ENCODE measurements at places on chromosomes 16 and 17. TPM values are rescaled to one million over a fixed set of nuclear protein-coding genes. Genes with fewer than 3 reads are reported as not detected.

Gene CLEC3A
- not detected for total RNA-seq

Gene ADORA2B
- total RNA-seq, result 13.6 TPM

Gene TAC4
- total RNA-seq, result not detected

Gene IL17C
- total RNA-seq, result not detected

Gene TPPP3
- total RNA-seq, result 0.62 TPM

Gene SPATA22
- not detected for total RNA-seq

Gene SEPTIN1
- 0.25 TPM for total RNA-seq

Gene ATP2A3
- total RNA-seq, result 0.44 TPM

Gene SLC5A11
- not detected for total RNA-seq

Gene TMEM238L
- not detected for total RNA-seq

Gene TBC1D26
- under 0.01 TPM for total RNA-seq

Gene TEKT5
- total RNA-seq, result not detected

Gene GAS7
- total RNA-seq, result 3.0 TPM

Gene CCT6B
- total RNA-seq, result 1.2 TPM

Gene CRLF3
- 28.2 TPM for total RNA-seq

Gene SOX8
- under 0.01 TPM for total RNA-seq

Gene INCA1
- 0.11 TPM for total RNA-seq

Gene MYH2
- under 0.01 TPM for total RNA-seq

Gene CCL17
- total RNA-seq, result not detected

Gene KREMEN2
- not detected for total RNA-seq

Gene DOK4
- 24.7 TPM for total RNA-seq

Gene OTOP2
- total RNA-seq, result not detected

Gene KCNH6
- total RNA-seq, result not detected

Gene ENO3
- 1.8 TPM for total RNA-seq

Gene CIBAR2
- total RNA-seq, result not detected

Gene KRT27
- total RNA-seq, result not detected

Gene GAN
- 7.7 TPM for total RNA-seq

Gene TBC1D3C
- not detected for total RNA-seq

Gene SP2
- 0.37 TPM for total RNA-seq

Gene TP53TG3C
- total RNA-seq, result not detected

Gene SMPD3
- total RNA-seq, result 0.12 TPM

Gene IGFALS
- total RNA-seq, result under 0.01 TPM

Gene ADGRG3
- total RNA-seq, result not detected

Gene ALDH3A1
- total RNA-seq, result not detected

Gene CSH1
- total RNA-seq, result not detected

Gene RAB37
- total RNA-seq, result 0.11 TPM

Gene FN3K
- total RNA-seq, result 16.1 TPM

Gene ARHGAP23
- 57.9 TPM for total RNA-seq

Gene TP53TG3D
- 0.12 TPM for total RNA-seq

Gene CCL5
- total RNA-seq, result not detected

Gene CCL14
- total RNA-seq, result not detected

Gene GJD3
- total RNA-seq, result 0.87 TPM

Gene FBXL16
- 0.37 TPM for total RNA-seq

Gene MPP3
- 16.2 TPM for total RNA-seq

Gene WNT9B
- total RNA-seq, result not detected

Gene TP53TG3
- total RNA-seq, result not detected

Gene KIF19
- total RNA-seq, result not detected

Gene CLEC19A
- not detected for total RNA-seq

Gene NETO2
- 9.6 TPM for total RNA-seq

Gene ETV4
- total RNA-seq, result 2.9 TPM

Gene KRTAP9-4
- not detected for total RNA-seq

Gene PRR15L
- total RNA-seq, result not detected

Gene SALL1
- 6.0 TPM for total RNA-seq

Gene MAPK8IP3
- total RNA-seq, result 44.9 TPM

Gene GPATCH8
- total RNA-seq, result 24.2 TPM

Gene ITGA2B
- total RNA-seq, result 1.7 TPM

Gene CLDN9
- not detected for total RNA-seq

Gene PLLP
- 0.12 TPM for total RNA-seq
